ENCODE measurements at places on chromosomes 5 and 9.

DNA sequence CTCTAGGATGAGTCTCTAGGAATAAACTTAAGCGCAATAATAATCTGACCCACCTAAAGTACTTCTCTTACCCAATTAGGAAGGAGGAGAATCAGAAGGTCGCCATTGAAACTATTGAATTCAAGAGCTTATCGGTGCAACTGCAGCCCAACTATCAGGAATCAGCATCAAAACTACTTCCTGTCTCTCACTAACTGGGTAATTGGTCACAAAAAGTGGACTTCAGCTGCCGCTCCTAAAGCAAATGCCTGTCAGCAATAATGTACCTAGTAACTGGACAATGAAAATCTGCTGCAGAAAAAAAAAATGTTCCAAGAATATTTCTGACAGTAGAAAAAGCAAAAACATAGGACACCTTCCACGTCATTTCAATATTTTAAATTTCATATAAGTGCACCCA, 3.3 kb downstream of the OR1L8 start:
- DNase-seq = no peak

- DNase-seq = no peak
These were observed 560 bp downstream of the SCAI start for GRCh38 chr9:125142560-125143376.

GRCh38 chr9:109101810-109102209, 17.9 kb downstream of the TMEM245 start:
- DNase-seq = no peak

GRCh38 chr5:157446412-157446935, 13.5 kb upstream of the NIPAL4 start:
- DNase-seq = no peak

DNA sequence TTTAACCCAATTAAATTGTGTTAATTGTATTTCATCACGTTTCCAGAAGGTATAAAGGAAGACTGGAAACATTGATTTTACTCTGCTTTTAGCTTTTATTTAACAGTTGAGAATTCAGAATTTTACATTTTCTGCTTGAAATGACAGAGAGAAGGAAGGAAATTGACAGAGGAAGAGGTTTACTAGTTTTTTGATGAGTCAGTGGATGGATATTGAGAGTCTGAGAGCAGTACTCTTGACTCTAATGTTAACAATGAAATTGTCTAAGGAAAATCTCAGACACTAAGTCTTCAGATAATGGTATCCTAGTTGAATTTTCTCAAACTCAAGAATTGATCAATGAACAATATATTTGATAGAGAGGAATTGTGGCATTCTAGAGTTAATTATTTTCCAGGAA, 60.6 kb downstream of the IPO11 start:
- no peak for DNase-seq

DNA sequence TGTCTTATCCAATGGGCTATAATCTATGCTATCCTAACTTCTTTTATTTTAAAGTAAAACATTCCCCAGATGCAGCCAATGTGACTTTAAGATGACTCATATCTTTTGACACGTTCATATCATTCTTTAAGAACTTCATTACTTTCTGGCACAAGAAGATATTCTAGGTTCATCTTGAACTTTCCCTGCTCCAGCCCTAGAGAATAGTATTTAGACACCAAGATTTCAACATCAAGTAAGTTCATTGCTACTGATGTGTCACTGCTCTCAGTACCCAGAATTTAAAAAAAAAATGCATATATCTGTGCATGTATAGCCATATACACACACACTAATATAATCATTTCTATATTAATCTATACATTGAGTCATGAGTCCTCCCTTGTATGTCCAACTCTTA, 175.2 kb downstream of the SAXO1 start:
- no peak for DNase-seq

DNA sequence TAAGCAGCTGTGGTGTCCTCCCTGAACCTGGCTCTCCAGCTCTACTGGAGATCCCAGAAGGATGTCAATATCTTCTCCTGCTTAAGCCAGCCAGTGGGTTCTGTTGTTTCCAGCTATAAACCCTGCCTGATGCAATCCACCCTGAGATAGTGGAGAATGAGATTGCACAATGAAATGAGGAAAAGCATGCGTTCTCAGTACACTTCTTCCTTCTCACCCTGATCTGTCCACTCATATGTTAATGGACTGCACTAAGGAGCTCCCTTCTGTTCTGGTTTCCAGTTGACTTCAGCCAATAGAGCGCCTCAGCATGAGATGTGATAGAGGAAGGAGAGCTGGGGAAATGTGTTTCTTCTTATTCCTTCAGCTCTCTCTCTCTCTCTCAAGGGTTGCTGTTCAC, 40.0 kb upstream of the CDH6 start:
- no peak for DNase-seq

DNA sequence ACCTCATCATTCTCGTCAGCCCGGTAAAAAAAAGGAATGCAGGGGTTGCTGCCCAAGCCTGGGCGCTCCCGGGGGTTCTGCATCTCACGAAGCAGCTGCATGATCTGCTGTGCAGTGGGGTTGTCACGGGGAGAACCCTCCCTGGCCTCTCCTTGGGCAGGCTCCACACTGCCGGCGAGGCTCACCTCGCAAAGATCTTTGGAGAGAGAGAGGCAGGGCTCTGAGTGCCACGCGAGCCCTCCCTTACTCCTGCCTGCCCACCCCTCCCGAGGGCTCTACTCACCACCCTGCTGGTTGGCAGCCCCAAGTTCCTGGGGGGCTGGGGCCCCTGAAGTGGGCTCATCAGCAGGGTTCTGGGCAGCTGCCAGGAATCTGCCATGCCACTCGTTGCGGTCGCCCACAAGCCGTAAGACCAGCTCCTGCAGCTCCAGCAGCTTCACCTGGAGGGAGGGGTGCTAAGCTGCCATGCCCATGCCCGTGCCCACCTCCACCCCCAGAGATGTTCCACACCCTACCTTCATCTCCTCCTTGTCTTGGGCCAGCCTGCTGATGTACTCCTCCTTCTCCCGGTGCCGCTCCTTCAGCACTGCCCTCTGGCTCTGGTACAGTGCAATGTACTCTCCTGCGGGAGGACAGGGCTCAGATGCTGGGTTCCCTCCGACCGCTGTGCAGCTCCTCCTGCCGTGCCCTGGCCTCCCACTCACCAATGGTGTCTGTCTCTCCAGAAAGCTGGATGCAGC, 18.6 kb downstream of the GOLGA2 start:
- DNase-seq = no peak

DNA sequence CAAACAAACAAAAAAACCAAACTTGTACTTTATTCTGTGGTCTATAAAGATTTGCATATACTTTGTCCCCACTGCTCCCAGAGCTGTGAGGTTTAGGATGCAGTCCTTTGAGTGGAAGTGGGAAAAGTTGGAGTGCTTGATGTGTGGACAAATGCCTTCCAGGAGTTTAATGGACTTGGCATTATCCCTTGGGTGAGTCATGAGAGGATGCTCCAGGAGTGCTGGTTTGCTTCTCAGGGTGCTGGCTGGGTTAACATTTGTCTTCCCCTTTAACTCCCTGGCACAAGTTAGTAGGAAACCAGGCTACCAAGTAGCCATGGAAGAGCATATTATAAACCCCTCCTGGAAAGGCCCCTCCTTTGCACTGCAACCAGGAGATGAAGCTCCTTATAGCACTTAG, 417.4 kb upstream of the RIOK2 start:
- no peak for DNase-seq

- DNase-seq = no peak
These were observed 206.6 kb upstream of the RFX3 start for GRCh38 chr9:3732077-3733038.

GRCh38 chr9:91241909-91242308, 119.8 kb downstream of the AUH start:
- DNase-seq = no peak

GRCh38 chr9:114060070-114060469, 18.0 kb downstream of the AMBP start:
- DNase-seq = no peak

- DNase-seq = peak; percentile 26
These were observed 118.2 kb upstream of the HMHB1 start for GRCh38 chr5:143693651-143694252.

- DNase-seq = no peak
These were observed 28.6 kb upstream of the NSMF start for GRCh38 chr9:137487454-137488326.

DNA sequence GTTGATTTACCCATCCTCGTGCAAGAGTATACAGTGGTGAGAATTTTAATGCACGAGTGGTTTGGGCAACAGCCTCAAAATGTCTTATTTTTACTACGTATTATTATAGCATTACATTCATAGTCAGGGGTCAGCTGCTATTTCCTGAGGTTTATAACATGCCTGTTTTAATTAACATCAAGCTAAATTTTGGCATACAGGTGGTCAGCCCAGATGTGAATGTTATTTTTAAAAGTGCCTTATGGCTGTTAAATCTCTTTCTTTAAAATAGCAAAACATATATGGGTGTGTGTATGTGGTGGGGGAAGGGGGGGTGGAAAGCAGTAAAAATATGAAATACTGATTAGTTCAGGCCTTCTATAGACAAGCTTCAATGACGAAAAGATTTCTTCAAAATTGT, 424.5 kb upstream of the CLINT1 start:
- DNase-seq = no peak

DNA sequence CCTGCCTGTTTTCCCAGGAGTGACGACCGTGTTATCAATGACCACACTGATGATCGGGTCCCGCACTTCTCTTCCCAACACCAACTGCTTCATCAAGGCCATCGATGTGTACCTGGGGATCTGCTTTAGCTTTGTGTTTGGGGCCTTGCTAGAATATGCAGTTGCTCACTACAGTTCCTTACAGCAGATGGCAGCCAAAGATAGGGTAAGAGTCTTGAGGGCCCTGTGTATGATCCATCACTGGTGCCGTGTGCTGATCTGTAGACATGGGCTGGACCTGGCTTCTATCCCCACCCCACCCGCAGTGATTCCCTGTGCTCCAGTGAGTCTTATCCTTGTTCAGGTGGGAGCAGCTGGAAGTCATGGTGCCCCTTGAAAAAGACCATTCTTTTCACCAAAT, 26.0 kb downstream of the GABRP start:
- no peak for DNase-seq

DNA sequence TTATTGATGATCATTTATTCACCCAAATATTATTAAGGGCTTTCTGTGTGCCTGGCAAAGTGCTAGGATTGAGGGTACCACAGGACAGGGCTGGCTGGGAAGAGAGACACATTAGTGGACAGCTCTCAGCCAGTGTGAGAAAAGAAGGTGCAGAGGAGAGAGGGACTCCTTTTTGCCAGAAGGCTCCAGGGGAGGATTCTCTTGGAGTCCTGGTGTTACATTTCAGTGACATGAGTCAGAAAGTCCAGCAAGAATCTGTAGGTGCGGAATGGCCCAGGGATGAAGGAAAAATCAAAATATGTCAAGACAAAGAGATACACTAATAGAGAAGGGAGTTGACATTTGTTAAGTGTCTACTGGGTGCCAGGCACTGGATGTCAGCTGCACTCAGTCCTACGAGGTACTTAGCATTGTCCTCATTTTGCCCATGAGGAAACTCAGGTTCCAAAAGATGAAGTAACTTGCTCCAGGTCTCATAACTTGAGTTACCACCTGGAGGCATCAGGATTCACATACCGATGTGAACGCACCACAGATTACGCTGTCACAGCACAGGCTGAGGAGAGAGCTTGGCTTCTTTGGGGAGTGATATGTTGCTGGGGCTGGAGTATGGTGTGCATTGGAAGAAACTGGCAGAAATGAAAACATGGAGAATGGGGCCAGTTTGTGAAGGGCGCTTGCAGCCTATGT, 60.5 kb downstream of the RASGRF2 start:
- DNase-seq = no peak

- DNase-seq = no peak
These were observed 29.7 kb downstream of the C9orf85 start for GRCh38 chr9:71941060-71941568.

- no peak for DNase-seq
These were observed 418.2 kb downstream of the CDK5RAP2 start for GRCh38 chr9:120161776-120162175.

DNA sequence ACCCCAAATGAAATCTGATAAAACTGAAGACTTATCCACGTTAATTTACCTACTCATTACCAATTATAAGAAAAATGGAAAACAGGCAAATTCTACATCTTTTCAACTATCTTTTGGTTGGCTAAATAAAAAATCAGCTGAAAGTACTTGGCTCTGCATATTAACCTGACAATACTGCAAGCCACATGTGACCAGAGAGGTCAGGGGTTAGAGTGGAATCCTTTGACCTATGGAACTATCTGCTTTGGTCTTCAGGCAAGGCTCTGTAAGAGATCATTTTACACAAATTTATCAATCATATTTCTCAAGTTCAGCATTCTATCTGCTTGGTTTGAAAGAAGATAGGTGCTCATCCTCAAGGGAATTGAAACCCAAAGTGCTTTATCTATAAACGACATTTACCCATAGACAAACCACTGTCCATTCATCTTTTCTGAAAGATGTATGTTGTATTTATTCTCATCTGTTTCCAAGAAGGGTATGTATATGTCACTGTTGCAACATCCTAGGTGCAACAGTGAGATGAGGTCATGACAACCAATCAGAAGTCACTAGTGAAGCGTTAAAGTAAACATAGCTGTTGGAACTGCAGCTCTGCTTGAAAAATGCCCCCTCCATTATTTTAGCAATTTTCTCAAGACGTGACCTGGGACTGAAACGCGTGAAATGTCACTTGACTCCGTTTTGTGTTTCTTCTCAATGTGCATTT, 144.9 kb upstream of the POU5F2 start:
- DNase-seq = no peak

DNA sequence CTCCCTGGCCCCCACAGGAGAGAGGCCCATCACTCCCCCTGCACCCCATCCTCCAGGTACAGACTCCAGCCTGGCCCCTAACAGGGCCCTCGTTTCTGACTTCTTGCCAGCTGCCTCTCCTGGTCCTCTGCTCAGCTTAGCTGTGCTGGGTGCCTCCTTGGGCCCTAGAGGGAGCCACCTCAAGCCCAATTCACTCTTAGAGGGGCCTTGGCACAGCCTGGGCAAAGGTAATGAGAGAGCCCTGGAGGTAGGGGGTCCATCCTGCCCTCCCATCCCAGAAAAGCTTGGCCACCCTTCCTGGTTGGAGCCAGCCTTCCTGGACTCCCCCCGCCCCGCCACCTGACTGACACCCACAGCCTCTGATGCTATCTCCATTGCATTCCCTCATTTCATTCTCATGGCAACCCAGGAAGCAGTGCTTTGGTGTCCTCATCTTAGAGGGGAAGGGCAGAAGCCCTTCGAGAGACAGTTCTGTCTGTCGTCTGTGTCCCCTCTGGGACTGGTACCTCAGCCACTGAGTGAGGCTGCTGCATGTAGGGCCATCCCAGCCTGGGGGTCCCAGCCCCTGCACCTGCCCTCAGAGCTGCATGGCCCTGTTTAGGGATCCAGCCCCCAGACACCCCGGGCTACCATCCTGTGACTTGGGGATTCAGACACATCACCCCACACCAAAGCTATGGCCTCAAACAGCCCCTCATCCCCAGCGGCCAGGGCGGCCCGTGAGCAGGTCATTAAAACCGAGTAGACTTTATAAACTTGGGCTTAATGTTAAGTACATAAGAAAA, 95.5 kb downstream of the BARX1 start:
- DNase-seq = no peak

DNA sequence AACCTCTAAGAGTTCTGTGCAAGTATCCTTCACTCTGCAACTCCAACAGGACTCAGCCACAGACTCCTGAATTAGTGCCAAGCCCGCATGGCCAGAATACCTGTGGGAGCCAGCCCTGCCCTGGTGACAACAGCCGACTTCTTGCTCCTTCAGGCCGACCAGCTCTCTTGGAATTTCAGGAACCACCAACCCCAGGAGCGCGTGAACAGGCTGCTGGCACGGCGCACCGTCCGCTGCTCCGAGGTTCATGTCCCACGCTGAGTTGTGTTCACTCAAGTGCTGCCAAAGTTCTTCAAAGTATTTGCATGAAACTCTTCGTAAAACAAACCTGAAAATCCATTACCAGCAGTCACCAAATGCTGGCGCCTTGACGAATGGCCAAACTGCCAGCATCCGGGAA, 232.8 kb downstream of the NR2F1-AS1 start:
- DNase-seq = no peak
